Activated effector memory CD4-positive, alpha-beta T cell treated with anti-CD3 and anti-CD28 coated beads, Interleukin-2, amount 50 U/mL, for 16 hours (primary cell): ENCODE measurements at places on chromosomes 3 and 15.

- DNase-seq, result no peak
These were observed 87.3 kb upstream of the ROPN1 start for GRCh38 chr3:124078953-124079911.

DNA sequence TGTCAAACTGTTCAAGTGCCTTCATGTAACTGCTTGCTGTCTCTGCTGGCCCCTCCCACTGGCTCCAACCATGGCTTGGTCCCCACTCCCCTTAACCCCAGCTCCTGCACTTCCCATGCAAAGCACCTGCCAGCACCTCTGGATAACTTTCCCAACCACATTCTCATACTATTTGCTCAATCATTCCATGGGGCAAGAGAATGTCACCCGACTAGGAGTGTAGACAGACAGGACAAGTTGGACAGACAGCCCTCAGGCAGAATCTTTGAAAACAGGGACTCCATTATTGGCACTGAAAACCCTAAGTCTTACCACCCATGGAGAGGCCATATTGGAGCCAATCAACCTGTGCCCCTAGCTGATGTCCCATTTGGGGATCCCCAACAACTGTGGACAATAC is 246.5 kb downstream of the RPLP1 start:
- DNase-seq, result no peak

GRCh38 chr3:63067999-63068645 is 192.9 kb upstream of the CADPS start:
- DNase-seq, result no peak

DNA sequence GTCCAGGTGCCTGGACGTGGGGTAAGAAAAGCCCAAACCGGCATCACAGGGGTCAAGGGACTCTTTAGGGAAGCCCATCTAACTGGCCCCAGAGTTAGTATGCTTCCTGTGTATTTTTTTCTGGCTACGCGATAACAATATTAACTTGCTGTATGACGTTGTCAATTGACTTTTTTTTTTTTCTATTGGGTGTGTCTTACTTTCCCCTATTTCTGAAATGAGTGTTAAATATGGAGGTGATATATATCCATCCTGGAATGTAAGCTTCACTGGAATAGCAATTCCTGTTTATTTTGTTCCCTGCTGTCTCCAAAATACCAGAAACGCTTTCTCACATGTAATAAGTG is 598 bp upstream of the GMNC start:
- DNase-seq, result no peak

DNA sequence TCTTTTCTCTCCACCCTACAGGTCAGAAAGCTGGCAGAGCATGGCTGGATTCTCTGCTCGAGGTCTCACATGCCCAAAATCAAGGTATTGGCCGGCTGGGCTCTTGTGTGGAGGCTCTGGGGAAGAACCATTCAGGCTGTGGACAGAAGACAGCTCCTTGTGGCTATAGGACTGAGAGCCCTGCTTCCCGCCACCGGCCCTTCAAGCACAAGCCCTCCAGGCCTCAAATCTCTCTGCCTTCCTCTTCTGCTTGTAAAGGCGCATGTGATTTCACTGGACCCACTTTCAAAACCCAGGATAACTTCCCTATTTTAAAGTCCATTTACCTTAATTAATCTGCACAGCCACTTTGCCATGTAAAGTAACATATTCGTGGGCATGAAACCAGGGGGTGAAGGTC is 36.2 kb upstream of the MGLL start:
- no peak for DNase-seq

- DNase-seq, result no peak
These were observed 1.7 kb upstream of the DNAJC17 start for GRCh38 chr15:40808861-40809450.

- DNase-seq, result no peak
These were observed 12.0 kb downstream of the EFCAB12 start for GRCh38 chr3:129416415-129416814.
